Progenitor cell of endocrine pancreas (in vitro differentiated cells): ENCODE measurements at places on chromosomes 1 and 21.

- DNase-seq: no peak
Measured at GRCh38 chr1:102586022-102586421, 522.3 kb downstream of the COL11A1 start.

DNA sequence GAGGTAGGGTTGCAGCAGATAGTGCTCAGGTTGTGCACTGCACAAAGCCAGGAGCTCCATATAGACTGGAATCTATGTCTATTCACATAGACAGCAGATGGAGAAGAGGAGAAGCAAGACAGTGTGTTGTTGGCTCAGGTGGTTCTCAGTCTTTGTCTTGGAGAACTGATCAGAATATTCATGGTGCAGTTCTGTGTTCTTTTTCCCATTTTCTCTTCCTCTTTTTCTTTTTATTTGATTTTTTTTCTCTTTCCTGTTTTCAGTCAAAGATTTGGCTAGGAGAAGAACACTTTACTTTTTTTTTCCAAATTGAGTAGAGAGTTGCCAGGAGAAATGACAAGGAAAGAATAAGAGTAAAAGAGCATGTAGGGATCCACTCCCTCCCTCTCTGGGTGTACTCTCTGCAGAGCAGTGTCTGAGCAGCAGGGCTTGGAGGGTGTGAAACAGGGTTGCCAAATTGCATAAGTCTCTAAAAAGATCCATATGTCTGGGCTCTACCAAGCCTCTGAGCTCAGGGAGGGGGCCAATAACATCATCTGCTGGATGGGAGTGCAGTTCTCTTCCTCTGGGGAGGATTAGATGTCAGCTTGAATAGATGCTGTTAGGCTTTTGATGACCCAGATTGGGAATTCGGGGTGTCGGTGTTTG lies 8.7 kb upstream of the CD34 start:
- no peak for DNase-seq

- no peak for DNase-seq
Measured at GRCh38 chr1:207863893-207864535, 46.9 kb downstream of the CD34 start.

- no peak for DNase-seq
Measured at GRCh38 chr21:15054089-15054488, 10.7 kb downstream of the NRIP1 start.

DNA sequence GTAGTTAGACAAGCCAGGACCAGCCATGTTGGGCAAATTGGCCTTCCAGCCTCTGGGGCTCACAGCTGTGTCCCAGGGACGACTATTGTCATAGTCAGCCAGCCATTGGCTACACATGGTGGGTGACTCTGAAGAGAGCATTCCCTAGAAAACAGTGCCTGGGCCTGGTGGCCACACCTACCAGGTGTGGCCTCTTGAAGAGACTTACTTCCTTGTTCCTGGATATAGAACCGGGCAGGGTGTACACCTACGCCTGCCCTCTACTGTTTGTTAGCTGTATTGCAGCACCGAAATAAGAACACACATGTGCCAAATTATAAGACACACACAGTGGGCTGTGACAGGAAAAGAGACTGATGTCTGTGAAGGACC lies 134.6 kb upstream of the ARHGEF16 start:
- peak; percentile 44 for DNase-seq
